ENCODE measurements at places on chromosomes 1 and 21. TPM values are rescaled to one million over a fixed set of nuclear protein-coding genes. Genes with fewer than 3 reads are reported as not detected.

Gene TFF2
- not detected for total RNA-seq

Gene HAPLN2
- 1.3 TPM for total RNA-seq

GRCh38 chr1:52814465-52814864 lies 28.1 kb upstream of the ZYG11A start:
- H3K27ac ChIP-seq, result no peak overlapping the region
- H3K4me3 ChIP-seq, result peak overlapping the region; percentile 29
- no peak for DNase-seq

- no peaks in the 10 kb centered on the region for H3K4me1 ChIP-seq
- peaks cover 1% of the 10 kb centered on the region for H3K27me3 ChIP-seq
- no peak for DNase-seq
- H3K27ac ChIP-seq, result no peak overlapping the region
- peaks cover 7% of the 10 kb centered on the region for H3K36me3 ChIP-seq
Observed at GRCh38 chr1:180470031-180470430, 32.3 kb downstream of the ACBD6 start.
